Natural killer cell treated with Interleukin-12 subunit alpha and Interleukin-12 subunit beta and Interleukin-15 and Interleukin-18, amount 100 ng/mL, for 72 hours (primary cell): ENCODE measurements at places on chromosomes 2 and 18. TPM values are rescaled to one million over a fixed set of nuclear protein-coding genes. Genes with fewer than 3 reads are reported as not detected.

- DNase-seq, result no peak
Measured at GRCh38 chr2:183060571-183061231, 17.8 kb upstream of the DUSP19 start.

Gene CNGA3
- total RNA-seq, result not detected

Gene TTC21B
- 35.7 TPM for total RNA-seq

Gene SNED1
- total RNA-seq, result not detected

Gene AKAIN1
- total RNA-seq, result not detected

DNA sequence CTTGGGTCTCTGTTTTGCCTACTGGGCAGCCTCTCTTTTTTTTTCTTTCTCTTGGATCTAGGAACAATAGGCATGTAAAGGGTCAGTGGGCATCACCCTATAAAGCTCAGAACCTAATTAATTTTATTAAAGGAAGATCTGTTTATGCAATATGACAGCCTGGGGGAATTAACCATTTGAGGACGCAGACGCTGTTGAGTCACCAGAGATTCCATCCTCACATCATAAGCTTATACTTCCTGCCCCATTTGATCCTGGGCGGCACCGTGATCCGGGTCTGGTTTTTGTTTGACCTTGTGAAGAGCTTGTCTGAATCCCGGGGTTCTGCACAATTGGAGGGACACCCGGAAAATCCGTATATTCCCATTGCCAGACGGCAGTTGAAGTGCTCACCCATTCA, 16.8 kb upstream of the BCL11A start:
- DNase-seq, result no peak

- no peak for DNase-seq
Measured at GRCh38 chr2:223314811-223315210, 262.8 kb downstream of the KCNE4 start.

GRCh38 chr2:102662833-102663232, 43.5 kb downstream of the SLC9A2 start:
- DNase-seq, result no peak

- no peak for DNase-seq
Measured at GRCh38 chr2:17309741-17310339, 208.4 kb downstream of the RAD51AP2 start.

Gene MAP3K19
- total RNA-seq, result not detected

Gene SPEG
- not detected for total RNA-seq

GRCh38 chr2:46462936-46463335, 16.4 kb upstream of the TMEM247 start:
- DNase-seq, result no peak

- no peak for DNase-seq
Measured at GRCh38 chr2:196376984-196377877, 205.9 kb upstream of the STK17B start.

GRCh38 chr2:71548646-71549425, 95.5 kb downstream of the DYSF start:
- peak; percentile 64 for DNase-seq

DNA sequence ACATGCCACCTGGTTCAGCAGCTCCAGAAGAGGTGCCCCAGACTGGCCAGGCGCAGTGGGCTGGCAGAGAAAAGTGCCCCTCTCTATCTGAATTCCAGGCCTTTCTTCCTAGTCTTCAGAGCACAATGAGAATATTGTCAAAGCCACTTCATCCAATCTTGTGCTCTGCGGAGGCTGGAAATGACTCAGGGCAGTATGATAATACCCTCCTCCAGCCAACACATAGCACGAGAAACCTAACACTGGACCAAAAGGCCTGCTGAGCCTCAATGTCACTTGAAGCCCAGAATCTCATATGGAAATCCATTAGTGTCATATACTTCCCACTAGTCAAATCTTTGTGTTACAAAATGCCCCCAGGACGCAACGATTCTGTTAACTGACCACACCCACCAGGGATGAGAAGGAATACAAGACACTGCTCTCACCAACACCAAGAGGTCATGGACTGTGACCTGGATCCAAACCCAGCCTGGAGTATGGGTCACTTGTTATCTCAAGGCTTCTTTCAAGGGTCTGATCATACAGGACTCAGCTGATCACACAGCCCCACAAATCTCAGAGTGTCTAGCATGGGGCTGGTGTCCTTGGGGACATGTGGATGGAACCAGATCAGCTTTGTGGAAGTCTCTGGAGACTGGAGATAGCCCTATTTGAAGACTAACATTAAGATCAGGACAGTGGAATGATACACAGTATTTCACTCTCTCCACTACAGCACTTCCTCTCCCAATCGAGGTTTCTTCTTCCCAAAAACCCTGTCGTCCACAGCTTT, 10.1 kb downstream of the KIF3C start:
- DNase-seq, result no peak

Gene PTGR3
- 20.0 TPM for total RNA-seq

- DNase-seq, result no peak
Measured at GRCh38 chr2:101187131-101187530, 35.9 kb upstream of the TBC1D8 start.

Gene CFAP65
- total RNA-seq, result not detected

Gene AGAP1
- total RNA-seq, result 7.4 TPM

Gene GALNT5
- total RNA-seq, result 0.14 TPM
